Naive thymus-derived CD8-positive, alpha-beta T cell (primary cell): ENCODE measurements at places on chromosomes 12 and 14.
A peak's percentile ranks its signal among the peaks of the same experiment; 100 is the strongest.

- H3K27me3 ChIP-seq = no peaks in the 10 kb centered on the region
- H3K4me1 ChIP-seq = peaks cover 8% of the 10 kb centered on the region
- no peak overlapping the region for H3K27ac ChIP-seq
- no peak for DNase-seq
- H3K36me3 ChIP-seq = no peaks in the 10 kb centered on the region
These were observed 4.5 kb downstream of the PGF start for GRCh38 chr14:74950795-74951442.

DNA sequence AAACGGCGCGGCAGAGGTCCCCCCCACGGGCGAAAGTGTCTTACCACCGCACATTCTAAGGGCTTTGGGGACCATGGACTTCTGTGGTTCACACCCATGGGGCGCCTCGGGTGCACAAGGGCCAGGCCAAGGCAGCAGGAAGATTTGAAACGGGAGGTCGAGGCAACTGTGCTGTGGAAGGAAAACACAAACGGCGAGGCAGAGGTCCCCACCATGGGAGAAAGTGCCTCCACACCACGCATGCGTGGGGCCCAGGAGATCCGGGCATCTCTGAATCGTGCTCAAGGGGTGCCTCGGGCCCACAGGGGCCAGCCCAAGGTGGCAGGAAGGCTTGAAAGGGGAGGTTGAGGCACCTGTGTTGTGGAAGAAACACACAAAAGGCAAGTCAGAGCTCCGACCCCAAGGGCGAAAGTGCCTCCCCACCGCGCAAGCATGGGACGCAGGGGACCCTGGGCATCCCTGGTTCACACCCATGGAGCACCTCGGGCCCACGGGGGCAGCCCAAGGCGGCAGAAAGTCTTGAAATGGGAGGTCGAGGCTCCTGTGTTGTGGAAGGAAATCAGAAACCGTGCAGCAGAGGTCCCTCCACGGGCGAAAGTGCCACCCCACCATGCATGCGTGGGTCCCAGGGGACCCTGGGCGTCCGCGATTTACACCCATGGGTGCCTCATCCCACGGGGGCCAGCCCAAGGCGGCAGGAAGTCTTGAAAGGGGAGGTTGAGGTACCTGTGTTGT, 371.0 kb downstream of the ALG10 start:
- H3K36me3 ChIP-seq = no peaks in the 10 kb centered on the region
- no peak for DNase-seq
- no peak overlapping the region for H3K4me3 ChIP-seq
- H3K4me1 ChIP-seq = no peaks in the 10 kb centered on the region
- peaks cover 28% of the 10 kb centered on the region for H3K27me3 ChIP-seq

DNA sequence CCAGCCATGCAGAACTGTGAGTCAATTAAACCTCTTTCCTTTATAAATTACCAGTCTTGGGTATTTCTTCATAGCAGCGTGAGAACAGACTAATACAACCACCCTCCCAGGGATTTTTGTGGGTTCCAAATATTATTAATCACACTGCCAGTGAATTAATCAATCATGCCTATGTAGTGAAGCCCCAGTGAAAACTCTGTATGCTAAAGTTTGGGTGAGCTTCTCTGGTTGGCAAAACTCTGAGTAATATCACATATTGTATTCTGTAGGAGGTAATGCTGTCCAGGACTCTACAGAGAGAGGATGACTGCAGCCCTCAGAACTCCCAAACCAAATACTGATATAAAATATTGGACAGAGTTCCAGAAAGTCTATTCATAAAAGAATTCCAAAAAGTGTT, 216.9 kb downstream of the RPAP3 start:
- H3K4me1 ChIP-seq = peaks cover 9% of the 10 kb centered on the region
- H3K27me3 ChIP-seq = no peaks in the 10 kb centered on the region
- H3K27ac ChIP-seq = no peak overlapping the region
- no peak for DNase-seq
- no peak overlapping the region for H3K4me3 ChIP-seq
- peaks cover 2% of the 10 kb centered on the region for H3K36me3 ChIP-seq

DNA sequence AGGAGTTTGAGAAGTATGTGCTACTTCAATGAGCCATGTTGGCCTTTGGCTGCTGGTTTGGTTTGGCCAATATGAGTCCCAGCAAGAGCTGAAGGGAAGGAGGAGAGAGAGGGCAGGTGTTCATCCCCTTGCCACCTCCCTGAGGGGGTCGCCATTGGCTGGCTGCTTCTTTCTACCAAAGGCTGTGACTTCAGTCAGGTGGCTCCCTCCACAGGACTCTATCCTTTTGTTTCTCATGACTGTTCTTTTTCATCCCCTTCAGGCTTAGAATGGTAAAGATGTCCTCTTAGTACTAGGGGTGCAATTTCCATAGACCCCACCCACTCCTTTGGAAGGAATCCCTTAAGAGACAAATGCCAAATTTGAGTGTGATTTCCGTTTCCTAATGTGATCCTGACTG, 31.2 kb upstream of the OTOGL start:
- H3K36me3 ChIP-seq = no peaks in the 10 kb centered on the region
- H3K4me1 ChIP-seq = no peaks in the 10 kb centered on the region
- no peak overlapping the region for H3K27ac ChIP-seq

DNA sequence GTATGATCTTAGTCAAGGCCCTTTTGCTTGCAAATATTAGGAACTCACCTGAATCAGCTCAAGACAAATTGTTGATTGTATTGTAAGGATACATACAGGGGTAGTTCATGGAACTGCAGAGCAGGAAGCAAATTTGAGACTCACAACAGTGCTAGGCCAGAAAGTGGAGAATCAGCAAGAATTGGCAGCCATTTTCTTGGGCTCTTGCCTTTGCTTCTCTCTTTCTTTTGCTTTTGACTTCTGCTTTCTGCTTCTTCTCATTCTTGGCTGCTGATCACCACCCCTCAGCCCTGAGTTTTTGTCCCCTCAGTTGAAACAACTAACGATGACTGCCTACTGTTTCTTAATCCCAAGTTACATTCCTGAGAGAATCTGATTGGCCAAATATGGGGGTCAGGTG, 34.8 kb downstream of the KCNK13 start:
- H3K27me3 ChIP-seq = peaks cover 10% of the 10 kb centered on the region
- no peaks in the 10 kb centered on the region for H3K36me3 ChIP-seq
- DNase-seq = no peak
- no peak overlapping the region for H3K4me3 ChIP-seq

GRCh38 chr12:122215771-122216170, 10.1 kb downstream of the DIABLO start:
- peaks cover 8% of the 10 kb centered on the region for H3K4me1 ChIP-seq

GRCh38 chr12:129610601-129611120, 293.2 kb downstream of the TMEM132D start:
- no peak overlapping the region for H3K27ac ChIP-seq
- no peaks in the 10 kb centered on the region for H3K4me1 ChIP-seq
- DNase-seq = no peak
- no peaks in the 10 kb centered on the region for H3K36me3 ChIP-seq

GRCh38 chr14:104048758-104049507, 36.6 kb upstream of the ASPG start:
- no peaks in the 10 kb centered on the region for H3K4me1 ChIP-seq
- no peak overlapping the region for H3K4me3 ChIP-seq
- no peak for DNase-seq
- peaks cover 17% of the 10 kb centered on the region for H3K27me3 ChIP-seq
- no peaks in the 10 kb centered on the region for H3K36me3 ChIP-seq
- no peak overlapping the region for H3K27ac ChIP-seq

DNA sequence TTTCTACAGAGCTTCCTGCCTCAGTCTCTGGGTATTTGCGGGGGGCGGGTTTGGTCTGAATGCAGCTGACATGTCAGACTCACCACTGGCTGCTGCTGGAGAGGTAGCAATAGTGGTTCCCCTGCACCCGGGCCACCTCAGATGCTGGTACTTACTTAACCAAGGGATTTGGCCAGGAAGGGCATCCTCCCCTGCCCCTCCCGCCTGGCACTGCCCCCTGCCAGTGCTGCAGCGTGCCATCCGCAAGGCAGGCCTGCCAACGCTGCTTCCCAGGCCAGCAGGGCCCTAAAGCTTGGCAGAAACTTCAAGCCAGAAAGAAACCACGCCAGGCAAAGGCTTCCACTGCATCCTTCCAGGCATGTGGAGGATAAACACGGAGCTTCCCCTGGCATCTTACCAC, 22.1 kb downstream of the RAB35 start:
- peaks cover 52% of the 10 kb centered on the region for H3K36me3 ChIP-seq
- no peaks in the 10 kb centered on the region for H3K4me1 ChIP-seq
- H3K4me3 ChIP-seq = no peak overlapping the region
- DNase-seq = no peak
- H3K27me3 ChIP-seq = no peaks in the 10 kb centered on the region

DNA sequence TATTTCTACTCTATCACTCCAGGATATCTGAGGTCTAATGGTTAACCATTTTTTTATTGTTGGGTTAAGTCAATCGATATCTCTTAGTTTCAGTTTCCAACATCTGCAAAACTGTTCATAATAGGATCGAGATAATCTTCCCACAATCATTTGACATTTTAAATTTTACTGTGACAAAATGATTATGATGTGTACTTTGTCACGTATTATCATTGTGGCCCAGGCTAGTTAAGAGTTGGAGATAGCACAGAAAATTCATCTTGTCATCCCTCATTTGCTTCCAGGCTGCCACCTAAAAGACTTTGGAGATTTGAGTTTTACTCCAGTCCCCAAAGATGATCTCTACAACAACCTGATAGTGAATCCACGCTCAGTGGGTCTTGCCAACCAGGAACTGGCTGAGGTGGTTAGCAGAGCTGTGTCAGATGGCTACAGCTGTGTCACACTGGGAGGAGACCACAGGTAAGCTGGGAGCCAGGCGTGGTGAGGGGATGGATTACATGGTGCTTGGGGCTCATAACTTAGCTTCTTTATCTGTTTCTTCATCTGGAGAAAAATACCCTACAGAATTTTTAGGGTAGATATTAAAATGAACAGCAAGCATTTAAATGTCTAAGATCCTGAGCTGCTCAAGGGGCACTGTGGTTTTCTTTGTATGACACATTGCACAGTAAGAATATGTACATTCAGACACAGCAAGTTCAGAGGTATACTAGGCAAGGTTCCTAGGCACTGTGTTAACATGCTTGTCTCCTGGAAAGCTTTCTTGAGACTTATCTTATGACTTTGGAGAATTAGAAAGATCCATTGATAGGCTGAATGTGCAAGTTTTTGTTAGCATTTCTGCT, 22.4 kb downstream of the ARG2 start:
- H3K4me3 ChIP-seq = no peak overlapping the region
- H3K27ac ChIP-seq = no peak overlapping the region
- H3K4me1 ChIP-seq = no peaks in the 10 kb centered on the region
- H3K27me3 ChIP-seq = no peaks in the 10 kb centered on the region
- peaks cover 19% of the 10 kb centered on the region for H3K36me3 ChIP-seq

DNA sequence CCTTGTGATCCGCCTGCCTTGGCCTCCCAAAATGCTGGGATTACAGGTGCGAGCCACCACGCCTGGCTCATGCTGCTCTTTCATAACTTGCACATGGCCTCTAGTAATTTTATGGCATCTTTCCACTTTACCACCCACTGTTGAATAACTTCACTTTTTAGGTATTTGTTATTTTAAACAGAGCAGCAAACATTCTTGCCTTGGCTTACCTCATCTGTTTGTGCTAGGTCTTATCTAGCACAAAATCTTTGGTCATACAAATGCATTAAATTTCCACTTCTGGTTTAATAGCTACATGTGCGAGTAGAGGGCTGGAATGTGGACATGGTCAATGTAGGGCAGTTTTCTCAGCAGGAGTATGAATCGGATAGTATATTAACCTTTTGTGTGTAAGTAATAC, 38.8 kb upstream of the ATF7IP start:
- H3K27ac ChIP-seq = no peak overlapping the region
- H3K36me3 ChIP-seq = peaks cover under 1% of the 10 kb centered on the region
- H3K4me1 ChIP-seq = no peaks in the 10 kb centered on the region
- H3K27me3 ChIP-seq = no peaks in the 10 kb centered on the region
- DNase-seq = no peak
- H3K4me3 ChIP-seq = no peak overlapping the region

DNA sequence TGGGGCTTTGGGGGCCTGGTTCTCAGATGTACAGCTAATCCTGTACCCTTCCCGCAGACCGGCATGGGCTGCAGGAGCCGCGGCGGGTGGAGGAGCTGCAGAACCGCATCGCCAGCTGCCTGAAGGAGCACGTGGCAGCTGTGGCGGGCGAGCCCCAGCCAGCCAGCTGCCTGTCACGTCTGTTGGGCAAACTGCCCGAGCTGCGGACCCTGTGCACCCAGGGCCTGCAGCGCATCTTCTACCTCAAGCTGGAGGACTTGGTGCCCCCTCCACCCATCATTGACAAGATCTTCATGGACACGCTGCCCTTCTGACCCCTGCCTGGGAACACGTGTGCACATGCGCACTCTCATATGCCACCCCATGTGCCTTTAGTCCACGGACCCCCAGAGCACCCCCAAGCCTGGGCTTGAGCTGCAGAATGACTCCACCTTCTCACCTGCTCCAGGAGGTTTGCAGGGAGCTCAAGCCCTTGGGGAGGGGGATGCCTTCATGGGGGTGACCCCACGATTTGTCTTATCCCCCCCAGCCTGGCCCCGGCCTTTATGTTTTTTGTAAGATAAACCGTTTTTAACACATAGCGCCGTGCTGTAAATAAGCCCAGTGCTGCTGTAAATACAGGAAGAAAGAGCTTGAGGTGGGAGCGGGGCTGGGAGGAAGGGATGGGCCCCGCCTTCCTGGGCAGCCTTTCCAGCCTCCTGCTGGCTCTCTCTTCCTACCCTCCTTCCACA, 7.6 kb downstream of the NR4A1 start:
- no peaks in the 10 kb centered on the region for H3K27me3 ChIP-seq
- H3K27ac ChIP-seq = peak overlapping the region; percentile 4
- no peak overlapping the region for H3K4me3 ChIP-seq
- H3K4me1 ChIP-seq = no peaks in the 10 kb centered on the region
- no peak for DNase-seq

DNA sequence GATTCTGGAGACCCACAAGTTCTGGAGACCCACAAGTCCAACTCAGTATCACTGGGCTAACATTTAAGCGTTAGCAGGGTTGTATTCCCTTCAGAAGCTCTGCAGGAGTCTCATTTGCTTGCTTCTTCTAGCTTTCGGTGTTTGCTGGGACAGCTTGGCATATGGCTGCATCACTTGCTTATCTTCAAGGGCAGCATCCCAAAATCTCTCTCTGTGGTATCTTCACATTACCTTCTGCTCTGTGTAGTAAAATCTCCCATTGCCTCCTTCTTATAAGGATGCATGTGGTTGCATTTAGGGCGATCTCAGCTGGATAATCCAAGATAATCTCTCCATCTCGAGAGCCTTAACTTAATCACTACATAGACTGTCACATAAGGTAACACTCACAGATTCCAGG, 7.3 kb upstream of the CNTN1 start:
- no peak overlapping the region for H3K27ac ChIP-seq
- DNase-seq = no peak
- H3K36me3 ChIP-seq = no peaks in the 10 kb centered on the region
- H3K4me3 ChIP-seq = no peak overlapping the region
- H3K4me1 ChIP-seq = no peaks in the 10 kb centered on the region
